ENCODE measurements at places on chromosomes 6 and 20. TPM values are rescaled to one million over a fixed set of nuclear protein-coding genes. Genes with fewer than 3 reads are reported as not detected.

Gene DLL1
- 2.4 TPM for total RNA-seq

Gene ENTPD6
- total RNA-seq: 39.4 TPM

Gene HLA-F
- total RNA-seq: 172 TPM

Gene SPATA25
- total RNA-seq: 0.58 TPM

Gene WFDC2
- 1.3 TPM for total RNA-seq

Gene PRDM1
- total RNA-seq: 24.7 TPM

Gene RAB23
- total RNA-seq: 1.2 TPM

Gene RSPO4
- not detected for total RNA-seq

Gene ANKRD66
- total RNA-seq: not detected

Gene BPIFA1
- total RNA-seq: not detected

Gene KCNQ2
- total RNA-seq: not detected

Gene TSPO2
- not detected for total RNA-seq

Gene UBD
- total RNA-seq: 0.50 TPM

Gene TGM2
- total RNA-seq: not detected

Gene SLC25A27
- total RNA-seq: 0.85 TPM

Gene SYCP2
- total RNA-seq: 2.6 TPM

Gene RFX6
- total RNA-seq: not detected

Gene NKX2-4
- not detected for total RNA-seq

Gene KCNK17
- total RNA-seq: not detected

Gene CNR1
- total RNA-seq: not detected

Gene SGK2
- total RNA-seq: 0.50 TPM

Gene ZSCAN9
- total RNA-seq: 2.5 TPM

Gene SGK1
- total RNA-seq: 46.4 TPM

Gene BCAS1
- total RNA-seq: not detected

Gene SOBP
- 1.1 TPM for total RNA-seq

Gene HLA-A
- 1,335 TPM for total RNA-seq

Gene ELOVL5
- total RNA-seq: 88.3 TPM

Gene CHMP4B
- 82.9 TPM for total RNA-seq

Data from activated CD8-positive, alpha-beta T cell treated with anti-CD3 and anti-CD28 coated beads for 36 hours (primary cell).